ENCODE measurements at places on chromosomes 6 and 20. TPM values are rescaled to one million over a fixed set of nuclear protein-coding genes. Genes with fewer than 3 reads are reported as not detected.

GRCh38 chr20:63014710-63015109, 7.9 kb upstream of the BHLHE23 start:
- no peak for DNase-seq

DNA sequence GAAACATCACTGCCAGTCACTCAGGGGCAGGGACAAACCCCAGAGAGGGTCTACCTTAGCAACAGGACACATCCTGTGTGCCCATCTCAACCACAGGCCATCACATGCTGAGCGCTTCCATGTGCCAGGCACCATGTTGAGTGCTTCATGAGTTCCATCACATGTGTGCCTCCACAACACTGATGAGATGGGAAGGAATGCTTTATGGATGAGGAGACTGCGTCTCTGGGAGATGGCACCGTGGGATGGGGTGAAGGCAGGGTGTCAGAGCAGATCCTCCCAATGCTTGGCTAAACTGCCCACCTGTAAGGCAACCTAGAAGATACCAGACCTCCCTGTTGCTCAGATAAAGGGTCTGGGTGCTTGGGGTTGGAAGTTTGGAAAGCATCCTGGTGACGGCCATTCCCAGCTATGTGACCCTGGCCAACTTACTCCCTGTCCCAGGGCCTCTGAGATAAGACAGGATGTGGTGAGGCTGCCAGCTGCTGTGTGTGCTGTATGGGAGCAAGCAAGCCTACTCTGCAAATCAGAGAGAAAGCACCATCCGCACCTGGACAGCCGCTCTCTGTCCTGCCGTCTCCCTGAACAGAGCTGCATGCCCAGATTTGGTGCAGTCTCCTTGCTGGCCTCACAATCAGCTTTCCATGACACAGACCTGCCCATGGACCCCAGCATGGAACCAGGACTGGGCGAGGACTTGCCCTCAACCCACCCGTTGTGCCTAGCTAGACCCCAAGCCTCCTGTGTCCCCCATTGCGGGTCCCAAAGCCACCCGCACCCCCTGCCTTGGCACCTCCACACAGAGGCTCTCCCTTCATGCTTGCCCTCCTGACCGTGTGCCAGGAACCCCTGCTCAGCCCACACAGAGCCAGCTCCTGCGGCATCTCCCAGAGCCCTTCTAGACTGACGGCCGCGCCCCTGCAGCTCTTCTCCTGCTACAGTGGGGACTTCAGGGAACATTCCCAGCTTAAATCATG, 143.7 kb downstream of the SYNDIG1 start:
- no peak for DNase-seq

GRCh38 chr6:34181908-34182307, 36.0 kb upstream of the GRM4 start:
- DNase-seq, result no peak

GRCh38 chr6:135243871-135244796, 63.0 kb downstream of the MYB start:
- no peak for DNase-seq

DNA sequence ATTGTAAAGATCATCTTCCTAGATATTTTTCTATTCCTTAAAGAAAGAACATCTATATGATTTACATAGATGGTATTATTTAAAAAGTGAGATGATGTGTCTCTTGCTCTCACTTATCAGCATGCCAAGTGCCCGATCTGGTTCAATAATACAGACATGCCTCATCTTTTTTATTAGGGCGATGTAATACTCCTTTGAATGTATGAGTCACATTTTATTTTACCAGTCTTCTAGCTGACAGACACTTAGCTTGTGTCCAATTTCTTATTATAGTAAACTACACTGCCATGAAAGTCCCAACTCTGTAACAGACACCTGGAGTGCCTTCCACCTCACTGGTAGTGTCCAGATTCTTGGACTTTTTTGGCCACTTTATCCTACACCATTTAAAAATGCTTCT, 586.6 kb upstream of the BTBD3 start:
- no peak for DNase-seq

The BMP6 gene
- not detected for total RNA-seq
